ENCODE measurements at places on chromosomes 5 and 9.

DNA sequence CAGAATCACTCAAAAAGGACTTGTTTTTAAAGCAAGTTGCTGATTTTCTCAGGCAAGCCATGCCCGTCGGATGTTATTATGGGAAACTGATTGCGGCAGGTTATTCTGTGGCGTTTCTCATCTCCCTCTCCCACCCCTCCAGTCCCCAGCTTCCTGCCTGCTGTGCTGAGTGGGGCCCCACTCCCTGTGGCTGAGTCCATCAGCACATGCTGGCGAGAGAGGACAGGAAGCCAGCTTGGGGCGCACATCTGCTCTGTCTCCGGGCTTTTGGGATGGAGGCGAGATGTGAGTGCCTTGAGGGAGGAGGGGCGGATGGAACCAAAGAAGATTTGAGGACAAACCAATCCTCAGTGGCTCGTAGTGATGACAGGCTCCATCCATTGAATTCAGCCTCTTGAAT is 108.0 kb downstream of the DAPK1 start:
- DNase-seq, result no peak

GRCh38 chr5:168747987-168748777 is 169.0 kb upstream of the PANK3 start:
- DNase-seq, result no peak

DNA sequence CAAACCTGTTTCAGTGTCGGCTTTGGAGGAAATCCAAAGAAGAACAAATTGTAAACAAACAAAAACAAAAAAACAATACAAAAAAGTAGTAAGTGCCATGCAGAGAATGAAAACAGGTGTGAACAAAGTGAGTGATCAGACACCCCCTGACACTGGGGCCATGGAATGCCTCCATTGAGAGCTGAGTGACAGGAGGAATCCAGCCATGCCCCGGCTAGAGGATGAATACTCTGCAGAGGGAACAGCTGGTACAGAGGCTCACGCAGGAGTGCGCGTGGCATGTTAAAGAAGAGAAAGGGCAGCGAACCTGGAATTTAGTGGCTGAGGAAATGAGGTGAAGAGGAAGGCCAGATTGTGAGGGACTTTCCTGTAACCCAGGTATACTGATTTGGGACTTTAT is 15.5 kb upstream of the CCNJL start:
- peak; percentile 10 for DNase-seq

GRCh38 chr5:10661401-10661800 is 97.5 kb downstream of the ANKRD33B start:
- DNase-seq, result no peak

GRCh38 chr9:123887837-123888236 is 42.1 kb downstream of the DENND1A start:
- DNase-seq, result no peak

DNA sequence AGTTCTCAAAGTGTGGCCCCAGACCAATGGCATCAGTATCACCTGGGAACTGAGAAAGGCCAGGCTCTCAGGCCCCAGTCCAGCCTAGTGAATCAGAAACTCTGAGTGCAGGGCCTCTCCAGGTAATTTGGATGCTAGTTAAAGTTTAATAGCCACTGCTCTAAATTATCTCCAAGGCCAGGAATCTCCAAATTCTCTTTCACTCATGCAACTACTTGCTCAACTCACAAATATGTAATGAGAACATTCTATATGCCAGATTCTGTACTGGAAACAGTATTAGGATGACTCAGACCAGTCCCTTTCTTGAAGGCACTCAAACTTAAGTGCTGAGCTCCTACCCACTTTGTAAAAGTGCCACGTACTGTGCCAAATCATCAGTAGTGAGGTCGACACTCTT is 84.6 kb downstream of the PAPPA start:
- no peak for DNase-seq

DNA sequence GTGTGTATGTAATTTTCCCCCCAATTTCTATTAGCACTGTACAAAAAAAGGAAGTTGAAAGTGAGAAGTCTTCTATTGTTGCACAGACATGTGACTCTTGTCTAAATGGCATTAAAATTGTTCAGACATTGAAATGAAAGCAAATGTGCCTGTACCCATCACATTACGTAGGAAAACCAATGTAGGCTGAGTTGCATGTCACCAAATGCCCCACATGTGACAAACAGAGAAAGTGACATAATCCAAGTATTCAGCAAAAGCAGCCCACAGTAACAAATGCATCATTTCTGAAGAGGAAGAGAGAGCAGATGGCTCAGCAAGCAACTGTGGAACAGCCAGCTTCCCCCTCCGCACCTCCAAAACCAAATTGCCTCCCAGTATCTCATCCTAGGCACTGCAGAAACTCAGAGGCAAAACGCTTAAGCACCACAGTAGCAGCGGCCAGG is 161.5 kb upstream of the NR4A3 start:
- peak; percentile 30 for DNase-seq

GRCh38 chr5:133644000-133644865 is 31.9 kb upstream of the FSTL4 start:
- DNase-seq, result no peak

- no peak for DNase-seq
These were observed 2125.4 kb upstream of the WWC1 start for GRCh38 chr5:166166071-166166470.

- no peak for DNase-seq
These were observed 1.3 kb downstream of the RANBP3L start for GRCh38 chr5:36300191-36300926.

DNA sequence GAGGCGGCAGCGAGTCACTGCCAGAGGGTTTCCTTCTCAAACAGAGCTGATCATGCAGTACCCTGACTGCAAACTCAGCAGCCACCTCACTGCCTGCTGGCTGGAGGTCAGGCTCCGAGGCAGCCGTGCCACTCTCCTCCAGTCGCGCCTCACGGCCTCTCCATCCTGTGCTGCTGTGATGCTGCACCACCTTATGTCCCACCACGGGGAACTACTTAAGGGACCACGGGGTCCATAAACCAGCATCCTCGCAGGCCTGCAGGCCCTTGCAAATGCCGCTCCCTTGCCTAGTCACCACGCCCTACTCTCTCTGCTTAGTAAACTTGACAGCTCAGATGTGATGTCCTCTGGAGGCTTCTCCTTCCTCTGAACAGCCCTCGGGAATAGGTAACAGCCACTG is 99.2 kb downstream of the CRB2 start:
- no peak for DNase-seq

- DNase-seq, result no peak
These were observed 7.2 kb downstream of the PTBP3 start for GRCh38 chr9:112326194-112326593.

DNA sequence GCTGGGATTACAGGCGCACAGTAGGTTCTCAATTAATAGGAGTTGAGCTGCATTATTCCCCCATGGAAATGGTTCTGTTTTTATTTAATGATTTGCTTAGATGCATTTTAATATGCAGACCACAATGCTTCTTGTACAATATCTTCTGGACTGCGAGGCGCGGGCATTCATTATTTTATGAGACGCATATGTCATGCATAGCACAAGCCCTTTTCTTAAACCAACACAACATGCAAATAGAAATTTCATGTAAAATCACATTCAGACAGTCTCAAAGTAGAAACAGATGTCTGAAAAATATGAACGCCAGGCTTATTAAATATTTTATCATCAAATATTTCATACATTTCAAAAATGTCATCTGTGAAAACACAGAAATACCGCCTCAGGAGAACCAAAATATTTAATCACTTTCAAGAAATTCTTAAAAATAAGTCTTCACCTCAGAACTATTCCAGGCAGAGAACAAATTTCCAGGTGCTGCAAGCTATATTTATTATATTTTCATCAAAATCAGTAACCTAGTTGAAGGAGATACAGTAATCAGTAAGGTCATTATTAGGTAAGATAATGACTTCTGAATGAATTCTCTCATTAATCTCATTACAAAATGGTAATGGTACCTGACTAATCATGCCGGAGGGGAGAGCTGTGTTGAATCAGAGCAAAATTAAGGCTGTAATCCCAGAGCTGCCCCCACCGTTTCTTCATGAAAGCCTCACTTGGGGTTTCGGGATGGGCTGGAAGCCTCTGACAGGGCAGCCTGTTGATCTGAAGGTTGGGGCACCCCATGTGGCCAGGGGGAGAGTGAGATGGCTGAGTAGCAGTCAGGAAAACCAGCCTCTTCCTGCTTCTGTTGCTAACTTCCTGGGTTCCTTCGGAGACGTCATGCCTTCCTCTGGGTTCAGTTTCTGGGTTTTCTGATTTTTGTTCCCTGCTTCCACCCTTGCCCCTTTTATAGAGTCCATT is 133.9 kb upstream of the ZNF618 start:
- no peak for DNase-seq

DNA sequence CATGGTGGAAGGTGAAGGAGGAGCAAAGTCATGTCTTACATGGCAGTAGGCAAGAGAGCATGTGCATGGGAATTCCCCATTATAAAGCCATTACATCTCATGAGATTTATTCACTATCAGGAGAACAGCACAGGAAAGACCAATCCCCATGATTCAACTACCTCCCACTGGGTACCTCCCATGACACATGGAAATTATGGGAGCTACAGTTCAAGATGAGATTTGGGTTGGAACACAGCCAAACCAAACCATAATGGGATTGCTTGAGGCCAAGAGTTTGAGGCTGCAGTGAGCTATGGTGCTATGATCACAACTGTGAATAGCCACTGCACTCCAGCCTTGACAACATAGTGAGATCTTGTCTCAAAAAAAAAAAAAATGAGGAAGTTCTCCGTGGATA is 581.8 kb downstream of the TAF11L14 start:
- DNase-seq, result no peak

DNA sequence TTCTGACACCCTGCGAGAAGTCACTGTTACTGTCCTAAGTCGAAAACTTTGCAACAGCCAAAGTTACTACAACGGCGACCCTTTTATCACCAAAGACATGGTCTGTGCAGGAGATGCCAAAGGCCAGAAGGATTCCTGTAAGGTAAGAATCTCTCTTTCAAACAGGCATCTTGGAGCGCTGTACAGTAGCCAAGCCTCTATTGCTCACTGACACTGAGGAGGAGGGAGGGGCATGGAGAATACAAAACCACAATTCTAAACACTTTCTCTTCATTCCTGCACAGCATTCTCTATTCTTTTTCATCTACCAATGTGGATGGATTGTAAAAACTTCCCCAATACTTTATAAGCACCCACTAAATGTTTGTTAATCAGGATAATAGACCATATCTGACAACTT is 7.4 kb downstream of the GZMK start:
- no peak for DNase-seq

DNA sequence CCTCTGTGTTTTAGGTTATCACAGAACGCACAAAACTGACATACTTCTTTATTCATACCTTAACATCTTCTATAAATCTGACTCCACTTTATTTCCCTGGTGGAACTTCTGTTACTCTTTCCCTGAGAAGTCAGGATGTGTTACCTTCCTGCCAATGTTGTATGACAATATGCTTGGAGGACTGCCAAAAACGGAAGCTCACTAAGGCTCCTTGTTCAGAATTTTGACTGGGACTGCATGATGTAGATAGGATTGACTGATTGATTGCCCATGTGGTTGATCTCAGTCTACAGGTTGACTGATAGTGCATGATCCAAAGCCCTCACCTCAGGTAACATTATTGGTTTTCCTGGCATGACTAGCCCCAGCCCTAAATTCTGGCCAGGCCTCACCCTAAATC is 319.4 kb downstream of the TLR4 start:
- peak; percentile 53 for DNase-seq

DNA sequence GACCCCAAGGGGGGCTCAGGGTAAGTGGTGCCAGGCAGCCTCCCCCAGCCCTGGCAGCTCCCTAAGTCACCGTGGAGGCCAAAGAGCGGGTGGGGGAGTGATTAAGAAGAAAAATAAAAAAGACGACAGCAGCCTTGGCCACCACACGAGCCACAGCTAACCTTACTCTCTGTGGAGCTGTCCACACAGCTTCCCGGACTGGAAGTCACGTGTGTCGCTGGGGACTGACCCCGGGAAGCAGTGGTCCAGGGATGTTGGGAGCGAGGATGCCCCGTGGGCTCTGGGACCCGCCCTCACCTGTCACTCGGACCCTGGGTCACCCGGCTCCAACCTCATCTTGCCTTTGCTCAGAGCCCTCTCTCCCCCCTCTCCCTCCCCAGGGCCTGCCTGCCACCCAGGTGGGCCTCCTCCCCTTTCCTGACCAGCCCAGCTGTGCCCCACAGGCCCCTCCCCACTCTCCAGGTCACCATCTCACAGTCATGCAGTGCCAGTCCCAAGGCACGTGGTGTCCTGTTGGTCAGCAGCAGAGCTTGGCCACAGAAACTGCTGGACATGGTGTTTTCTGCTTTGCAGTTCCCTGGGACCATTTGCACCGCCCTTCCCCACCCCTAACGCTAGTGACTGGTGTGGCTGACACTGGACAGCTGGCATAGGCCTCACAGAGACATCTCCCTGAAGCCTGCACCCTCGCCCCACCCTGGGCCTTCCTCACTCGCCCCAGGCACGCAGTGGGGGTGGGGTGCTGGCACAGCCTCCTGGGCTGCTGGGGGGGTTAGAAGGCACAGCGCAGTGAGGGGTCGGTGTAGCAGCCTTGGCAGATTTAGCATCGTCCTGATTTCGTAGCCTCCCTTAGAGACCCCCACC is 9.8 kb upstream of the EXOC3 start:
- DNase-seq, result no peak

GRCh38 chr9:13244181-13244580 is 35.3 kb downstream of the MPDZ start:
- DNase-seq, result no peak

GRCh38 chr9:137269231-137269772 is 8.2 kb upstream of the TOR4A start:
- no peak for DNase-seq

- no peak for DNase-seq
These were observed 128.0 kb downstream of the PIP5K1B start for GRCh38 chr9:68832861-68833518.

DNA sequence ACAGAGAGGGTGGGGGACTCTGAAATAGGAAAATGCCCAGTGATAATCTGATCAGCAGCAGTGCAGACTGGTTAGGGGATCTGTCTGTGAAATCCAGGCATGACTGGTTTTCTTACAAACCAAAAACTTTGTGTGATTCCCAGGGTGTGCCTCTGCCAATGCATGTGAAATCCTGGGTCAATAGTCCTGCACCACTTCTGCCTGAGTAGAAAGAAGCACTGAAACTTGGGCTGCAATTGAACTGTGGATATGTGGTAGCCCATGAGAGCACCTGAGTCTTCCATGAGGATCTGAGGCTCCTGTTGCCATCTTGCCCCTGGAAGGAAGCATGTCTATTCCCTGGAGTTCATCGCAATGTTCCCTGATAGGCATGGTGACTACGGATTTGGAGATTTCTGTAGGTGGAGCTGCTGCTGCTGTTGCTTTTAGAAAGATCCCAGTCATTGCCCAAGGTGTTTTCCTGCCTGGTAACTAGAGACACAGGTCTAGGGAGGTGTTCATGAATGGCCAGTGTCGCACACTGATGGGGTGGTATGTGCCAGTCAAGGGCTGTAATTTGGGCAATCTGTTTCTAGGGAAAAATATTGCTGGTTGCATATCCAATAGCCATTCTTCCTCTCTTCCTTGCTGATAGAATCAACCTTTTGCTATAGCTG is 146.7 kb downstream of the CARTPT start:
- DNase-seq, result no peak

- no peak for DNase-seq
These were observed 67.2 kb upstream of the IFNE start for GRCh38 chr9:21549251-21549765.

- no peak for DNase-seq
These were observed 145.2 kb downstream of the MAST4 start for GRCh38 chr5:66741394-66741793.

Data from NCI-H2171 treated with DMSO at 0.1 percent for 48 hours (cell line).